Right cardiac atrium (tissue), 5 donors: ENCODE measurements at places on chromosomes 12 and 14. TPM values are rescaled to one million over a fixed set of nuclear protein-coding genes. Genes with fewer than 3 reads are reported as not detected.

- DNase-seq: no peak
These were observed 12.2 kb downstream of the ACTN1 start for GRCh38 chr14:68966872-68967301.

- no peak for DNase-seq
These were observed 129.7 kb upstream of the GRIP1 start for GRCh38 chr12:66808606-66809005.

GRCh38 chr14:68040633-68041369 lies 221.2 kb downstream of the RAD51B start:
- no peak for DNase-seq

DNA sequence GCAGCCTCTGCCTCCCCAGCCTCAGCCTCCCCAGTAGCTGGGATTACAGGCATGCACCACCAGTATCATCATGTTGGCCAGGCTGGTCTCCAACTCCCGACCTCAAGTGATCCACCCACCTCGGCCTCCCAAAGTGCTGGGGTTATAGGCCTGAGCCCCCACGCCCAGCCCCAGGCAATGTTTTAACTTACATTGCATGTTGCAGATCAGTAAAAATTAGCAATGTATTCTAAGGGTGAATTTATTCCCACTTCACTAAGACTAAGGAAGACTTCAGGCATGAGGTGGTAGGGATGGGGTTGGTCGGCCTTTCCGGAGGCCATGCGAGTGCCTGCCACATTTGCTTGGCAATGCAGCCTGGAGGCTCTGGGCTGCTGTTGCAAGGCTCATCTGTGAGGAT lies 66.8 kb upstream of the JDP2 start:
- no peak for DNase-seq

KCNK13 gene
- 1.7 TPM for total RNA-seq

DNA sequence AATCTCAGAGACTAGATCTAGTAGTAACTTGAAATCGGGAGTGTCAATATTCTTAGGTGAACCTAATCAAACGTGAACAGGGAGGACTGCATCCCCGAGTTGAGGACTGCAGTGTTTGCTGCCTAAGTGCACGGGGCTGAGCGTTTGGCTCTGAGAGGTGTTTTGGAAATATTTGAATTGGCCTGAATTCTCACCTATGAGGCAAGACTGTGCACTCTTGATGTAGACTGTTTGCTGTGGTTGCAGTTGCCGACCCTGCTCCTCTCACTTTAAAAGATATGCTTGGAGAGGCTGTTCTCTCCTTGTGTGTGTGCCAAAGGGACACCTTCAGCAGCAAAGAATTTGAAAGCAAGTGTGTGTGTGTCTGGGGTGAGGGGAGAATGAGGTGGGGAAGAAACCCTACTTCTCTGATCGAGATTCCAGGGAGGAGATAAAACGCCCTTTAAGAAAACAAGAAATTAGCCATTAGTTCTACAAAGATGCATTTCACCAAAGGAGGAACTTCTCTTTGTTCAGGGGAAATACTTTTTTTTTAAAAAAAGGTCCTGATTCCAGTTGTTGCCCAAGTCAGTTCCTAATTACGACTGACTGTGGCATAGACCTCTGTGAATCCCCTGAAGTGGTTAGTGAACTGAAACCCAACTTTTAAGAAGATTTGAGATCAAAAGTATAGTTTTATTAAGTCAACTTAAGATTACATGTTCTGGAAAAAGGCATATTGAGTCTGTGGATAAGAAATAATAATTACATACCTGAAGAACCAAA lies 106.6 kb downstream of the DYRK2 start:
- DNase-seq: peak; percentile 62

DNA sequence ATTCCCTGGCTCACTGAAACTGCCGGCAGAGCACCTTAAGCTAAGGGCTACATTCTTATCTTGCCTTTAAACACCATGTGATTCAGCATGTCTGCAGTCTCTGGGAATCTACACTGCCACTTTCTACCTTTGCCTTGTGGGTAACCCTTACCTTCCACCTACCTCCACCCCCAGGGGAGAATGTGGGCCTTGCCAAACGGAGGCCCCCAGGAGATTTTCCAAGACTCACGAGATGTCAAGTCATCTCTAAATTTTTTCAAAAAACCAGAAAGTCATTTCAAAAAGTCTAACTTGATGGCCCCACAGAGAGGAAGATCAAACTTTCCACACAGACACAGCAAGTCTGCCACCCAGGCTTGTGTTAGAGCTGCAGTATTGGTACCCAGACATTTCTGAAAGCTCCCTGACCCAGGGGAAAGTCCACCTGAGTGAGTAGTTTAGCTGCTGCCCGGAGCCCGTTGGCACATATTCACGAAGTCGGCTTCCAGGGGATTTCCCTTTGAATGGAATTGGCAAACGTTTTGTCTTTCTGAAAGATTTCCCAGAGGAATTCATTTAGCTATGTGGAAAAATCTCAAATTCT lies 4.7 kb upstream of the PSMA6 start:
- DNase-seq: no peak

GRCh38 chr12:20199780-20200179 lies 168.6 kb upstream of the PDE3A start:
- no peak for DNase-seq

DNA sequence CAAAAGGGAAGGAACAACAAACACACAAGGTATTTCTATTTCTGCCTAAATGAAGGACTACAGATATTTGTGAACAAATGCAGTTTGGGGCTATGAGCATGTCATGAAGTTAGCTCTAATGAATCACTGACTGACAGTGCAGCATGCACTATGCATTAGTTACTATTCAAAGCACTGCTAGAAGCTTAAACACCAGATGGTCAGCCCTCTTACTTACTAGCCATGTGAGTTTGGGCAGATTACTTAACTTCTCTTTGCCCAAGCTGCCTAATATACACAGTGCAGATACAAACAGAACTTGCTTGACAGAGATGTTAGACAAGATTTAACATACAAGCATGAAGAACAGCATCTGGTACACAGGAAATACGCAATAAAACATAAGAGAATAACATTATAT lies 96.0 kb downstream of the ATXN2 start:
- DNase-seq: no peak

- DNase-seq: no peak
These were observed 33.6 kb downstream of the E2F7 start for GRCh38 chr12:77031745-77032144.

- DNase-seq: no peak
These were observed 56.6 kb upstream of the SLC6A15 start for GRCh38 chr12:84969226-84969625.

- DNase-seq: no peak
These were observed 112.6 kb downstream of the KCNK10 start for GRCh38 chr14:88210426-88210825.

CCDC175 gene
- total RNA-seq: not detected

- DNase-seq: no peak
These were observed 1.2 kb upstream of the HVCN1 start for GRCh38 chr12:110690127-110690430.

DNA sequence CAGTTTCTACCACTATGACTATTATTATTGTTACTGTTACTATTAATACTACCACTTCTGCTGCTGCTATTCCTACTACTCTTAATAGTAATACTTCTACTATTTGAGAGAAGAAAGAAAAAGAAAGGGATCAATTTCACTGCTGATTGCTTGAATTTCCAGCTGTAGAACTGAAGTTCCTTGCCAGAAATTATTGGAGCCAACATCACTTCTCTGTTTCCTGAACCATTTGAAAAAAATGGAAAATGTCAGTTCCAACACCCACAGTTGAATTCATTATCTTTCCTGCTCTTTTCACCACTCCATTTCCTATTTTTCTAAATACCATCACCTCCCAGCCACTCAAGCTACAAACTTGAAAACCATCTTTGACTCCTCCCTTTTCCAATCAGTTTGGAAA lies 54.1 kb upstream of the PIK3C2G start:
- DNase-seq: no peak

NANOG gene
- total RNA-seq: not detected
